ENCODE measurements at places on chromosomes 3 and 15. TPM values are rescaled to one million over a fixed set of nuclear protein-coding genes. Genes with fewer than 3 reads are reported as not detected.

DNA sequence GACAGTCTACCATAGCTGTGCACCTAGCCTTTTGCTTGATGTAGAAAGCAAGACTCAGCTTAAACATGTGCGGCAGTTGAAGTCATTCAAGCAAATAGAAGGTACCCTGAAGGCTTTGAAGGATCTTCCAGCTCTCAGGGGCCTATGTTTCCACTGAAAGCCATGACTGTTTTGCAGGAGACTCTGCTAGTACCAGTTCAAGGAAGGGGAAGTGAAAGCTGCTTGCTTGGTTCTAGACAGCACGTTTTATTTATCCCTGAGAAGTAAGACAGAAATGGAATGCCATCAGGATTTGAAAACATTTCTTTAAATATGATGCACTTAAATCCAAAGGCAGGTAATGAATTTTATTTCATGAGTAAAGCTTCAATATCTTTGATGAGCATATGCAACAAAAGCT lies 311.4 kb downstream of the PDCD6IP start:
- H3K4me3 ChIP-seq, result no peak overlapping the region
- no peaks in the 10 kb centered on the region for H3K4me1 ChIP-seq
- H3K27me3 ChIP-seq, result no peaks in the 10 kb centered on the region
- H3K27ac ChIP-seq, result no peak overlapping the region
- no peak for DNase-seq
- no peaks in the 10 kb centered on the region for H3K36me3 ChIP-seq

DNA sequence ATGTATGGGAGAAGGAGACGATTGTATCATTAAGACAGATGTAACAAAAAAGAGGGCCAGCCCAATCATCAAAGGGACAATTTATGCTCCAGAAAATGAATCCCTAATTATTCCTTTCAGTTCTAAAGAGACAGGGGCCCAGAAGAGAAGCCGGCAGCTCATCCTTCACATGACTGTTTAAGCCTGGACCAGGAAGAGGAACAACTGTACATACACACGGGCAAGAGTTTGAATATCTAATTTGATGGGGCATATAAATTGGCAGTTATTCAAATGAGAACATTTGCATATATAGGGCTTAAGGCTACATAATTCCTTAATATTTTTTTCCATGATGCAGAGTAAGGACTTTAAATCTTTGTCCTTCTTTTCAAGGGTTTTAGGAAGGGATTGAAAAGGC lies 232.3 kb downstream of the TLE3 start:
- no peak for DNase-seq
- H3K4me1 ChIP-seq, result no peaks in the 10 kb centered on the region
- H3K4me3 ChIP-seq, result no peak overlapping the region
- H3K27me3 ChIP-seq, result no peaks in the 10 kb centered on the region
- H3K27ac ChIP-seq, result no peak overlapping the region

DNA sequence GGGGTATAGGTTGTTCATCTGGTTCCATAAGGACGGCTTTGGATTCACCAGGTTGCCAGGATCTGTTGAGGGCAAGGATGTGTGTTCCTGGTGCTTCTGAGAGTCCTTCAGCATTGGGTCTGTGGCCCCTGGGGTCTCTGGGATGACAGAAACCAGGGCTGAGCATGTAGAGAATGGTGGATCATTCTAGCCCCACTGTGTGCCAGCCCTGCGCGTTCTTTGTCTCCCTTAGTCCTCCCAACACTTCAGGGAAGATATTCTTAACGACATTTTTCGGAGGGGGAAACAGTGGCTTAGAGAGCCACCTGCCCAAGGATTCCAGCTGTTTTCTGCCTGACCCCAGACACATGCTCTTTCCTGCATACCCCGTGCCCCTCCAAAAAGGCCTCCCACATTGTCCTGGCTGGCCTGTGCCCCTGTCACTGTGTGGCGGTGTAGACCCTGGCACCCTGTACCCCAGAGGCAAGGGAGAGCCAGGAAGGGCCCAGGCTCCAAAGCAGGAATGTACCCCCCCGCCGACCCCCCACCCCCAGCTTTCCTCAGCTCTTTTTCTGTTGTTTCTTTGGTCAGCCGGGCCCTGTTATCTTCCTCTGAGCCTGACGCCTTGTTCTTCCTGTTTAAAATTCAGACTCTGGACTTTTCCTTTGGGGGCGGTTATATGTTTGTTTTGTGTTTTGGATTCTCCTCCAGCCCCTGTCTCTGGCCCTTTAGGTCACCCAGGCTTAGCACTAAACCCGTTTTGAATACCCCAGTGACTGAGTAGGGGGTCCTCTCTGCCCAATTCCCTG lies 57.8 kb upstream of the SMAD6 start:
- peaks cover 22% of the 10 kb centered on the region for H3K4me1 ChIP-seq
- no peaks in the 10 kb centered on the region for H3K36me3 ChIP-seq
- H3K27ac ChIP-seq, result peak overlapping the region; percentile 73

Gene HRH1
- total RNA-seq, result 12.0 TPM

- H3K27me3 ChIP-seq, result no peaks in the 10 kb centered on the region
- H3K36me3 ChIP-seq, result peaks cover 2% of the 10 kb centered on the region
These were observed 73.8 kb upstream of the ATP13A5 start for GRCh38 chr3:193452338-193452737.

Gene ARHGEF26
- total RNA-seq, result 58.8 TPM

DNA sequence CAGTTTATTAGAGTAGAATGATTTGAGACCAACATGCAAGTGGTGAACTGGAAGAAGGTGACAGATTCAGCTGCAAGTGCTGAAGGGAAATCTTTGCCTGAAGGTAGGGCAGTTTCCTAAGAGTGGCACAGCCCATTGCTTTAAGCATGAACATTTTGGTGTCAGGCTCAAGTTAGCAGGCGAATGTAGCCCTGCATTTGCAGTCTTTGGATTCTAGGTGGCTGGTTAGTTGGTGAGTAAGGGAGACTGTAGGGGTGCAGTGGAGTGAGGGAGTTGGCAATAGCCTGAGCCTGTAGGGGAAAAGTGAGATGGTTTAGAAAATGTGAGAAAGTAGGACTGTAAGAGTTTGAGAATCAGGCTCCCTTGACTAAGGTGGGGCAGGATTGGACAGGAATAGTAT lies 29.7 kb downstream of the UBE2E2 start:
- H3K4me3 ChIP-seq, result no peak overlapping the region
- no peak for DNase-seq

Gene MNS1
- 0.58 TPM for total RNA-seq

- no peak overlapping the region for H3K27ac ChIP-seq
- no peak for DNase-seq
- no peaks in the 10 kb centered on the region for H3K36me3 ChIP-seq
- no peaks in the 10 kb centered on the region for H3K27me3 ChIP-seq
- no peak overlapping the region for H3K4me3 ChIP-seq
These were observed 172.3 kb upstream of the UBE2E1 start for GRCh38 chr3:23633261-23633960.

DNA sequence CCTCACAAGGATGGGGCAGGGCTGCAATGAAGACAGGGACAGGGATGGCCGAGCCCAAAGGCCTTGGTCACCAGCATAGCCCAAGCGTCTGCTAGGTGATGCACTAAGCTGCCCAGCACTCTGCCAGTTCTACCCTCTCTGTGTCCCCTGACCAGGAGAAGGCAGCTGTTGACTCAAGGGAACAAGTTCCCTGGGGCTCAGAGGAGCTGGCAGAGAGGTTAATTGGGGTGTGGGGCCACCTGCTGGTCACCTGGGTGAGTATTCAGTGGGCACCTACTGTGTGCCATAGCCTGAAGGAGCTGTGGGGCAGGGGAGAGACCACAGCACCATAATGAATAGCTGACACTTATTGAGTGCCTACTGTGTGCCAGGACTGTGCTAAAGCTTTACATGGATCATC lies 22.0 kb upstream of the DOCK3 start:
- no peaks in the 10 kb centered on the region for H3K27me3 ChIP-seq
- DNase-seq, result peak; percentile 75
- H3K4me3 ChIP-seq, result no peak overlapping the region
- no peaks in the 10 kb centered on the region for H3K4me1 ChIP-seq

DNA sequence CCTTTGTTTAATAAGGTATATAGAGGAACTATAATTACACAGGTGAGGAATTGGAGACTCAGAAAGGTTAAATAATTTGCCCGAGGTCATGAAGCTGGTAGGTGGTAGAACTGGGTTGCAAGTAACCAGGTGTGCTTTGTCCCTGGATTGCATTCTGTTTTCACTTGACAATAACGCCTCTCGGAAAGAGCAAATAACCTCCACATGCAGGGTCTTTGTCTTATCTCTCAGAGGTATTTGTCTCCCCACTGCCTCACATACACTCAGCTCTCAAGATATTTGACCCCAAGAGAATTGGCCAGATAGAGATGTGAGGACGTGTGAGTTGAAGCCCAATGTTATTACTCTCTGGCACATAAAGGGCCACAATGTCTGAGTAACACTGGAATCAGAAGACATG lies 320.9 kb upstream of the ONECUT1 start:
- no peaks in the 10 kb centered on the region for H3K27me3 ChIP-seq
- DNase-seq, result no peak
- H3K27ac ChIP-seq, result no peak overlapping the region
- no peaks in the 10 kb centered on the region for H3K36me3 ChIP-seq
- no peaks in the 10 kb centered on the region for H3K4me1 ChIP-seq
- H3K4me3 ChIP-seq, result no peak overlapping the region

Gene ENTPD3
- 3.7 TPM for total RNA-seq

Gene PLA2G4E
- total RNA-seq, result 1.5 TPM

DNA sequence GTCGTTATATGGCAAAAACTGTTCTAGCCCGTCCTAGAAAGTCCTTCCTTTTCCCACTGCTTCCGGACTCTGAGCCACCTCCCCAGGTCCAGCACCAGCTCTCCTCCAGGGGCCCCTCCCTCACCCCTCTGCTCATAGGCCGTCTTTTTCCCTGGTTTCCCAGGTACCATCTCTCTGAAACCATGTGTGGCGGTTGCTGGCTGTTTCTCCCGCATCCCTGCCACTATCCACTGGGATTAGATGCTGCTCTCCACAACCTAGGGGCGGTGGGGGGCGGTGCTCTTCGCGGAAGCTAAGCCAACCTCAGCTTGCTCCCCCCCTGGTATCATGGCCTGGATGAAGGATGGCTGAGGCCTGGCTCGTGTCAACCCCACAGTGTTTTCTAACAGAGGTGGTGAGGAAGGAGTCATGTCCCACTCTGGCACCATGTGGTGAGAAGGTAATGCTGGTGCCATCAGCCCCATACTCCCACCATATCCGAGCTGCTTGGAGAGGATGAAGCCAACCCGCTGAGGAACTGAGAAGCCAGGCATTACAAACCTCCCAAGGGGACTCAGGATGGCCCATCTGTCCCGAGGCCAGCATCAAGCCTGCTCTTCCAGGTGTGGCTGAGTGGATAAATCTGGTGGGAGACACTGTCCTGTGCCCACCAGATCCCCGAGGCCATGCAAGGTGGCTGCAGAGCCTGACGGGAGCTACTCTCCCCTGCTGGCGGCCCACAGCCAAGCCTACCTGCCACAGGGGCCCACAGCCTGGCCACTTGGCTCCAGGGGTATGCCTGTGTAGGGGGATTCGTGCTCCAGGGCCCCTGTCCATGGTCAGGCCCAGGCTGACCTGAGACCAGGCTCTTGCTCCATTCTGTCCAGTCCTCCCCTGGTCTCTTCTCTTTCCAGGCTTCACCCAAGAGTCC lies 27.9 kb upstream of the SLC41A3 start:
- no peaks in the 10 kb centered on the region for H3K36me3 ChIP-seq
- no peaks in the 10 kb centered on the region for H3K4me1 ChIP-seq
- no peak for DNase-seq
- H3K27ac ChIP-seq, result no peak overlapping the region
- no peak overlapping the region for H3K4me3 ChIP-seq

Gene CCPG1
- total RNA-seq, result 92.0 TPM

- H3K27me3 ChIP-seq, result no peaks in the 10 kb centered on the region
- no peaks in the 10 kb centered on the region for H3K4me1 ChIP-seq
- no peak for DNase-seq
- no peak overlapping the region for H3K4me3 ChIP-seq
- H3K27ac ChIP-seq, result no peak overlapping the region
- no peaks in the 10 kb centered on the region for H3K36me3 ChIP-seq
These were observed 69.7 kb downstream of the CHCHD6 start for GRCh38 chr3:126773783-126774182.

GRCh38 chr15:43930079-43930478 lies 103.3 kb downstream of the WDR76 start:
- H3K36me3 ChIP-seq, result no peaks in the 10 kb centered on the region
- no peak overlapping the region for H3K27ac ChIP-seq
- no peak for DNase-seq
- no peaks in the 10 kb centered on the region for H3K27me3 ChIP-seq

Gene SCG5
- total RNA-seq, result 0.96 TPM

DNA sequence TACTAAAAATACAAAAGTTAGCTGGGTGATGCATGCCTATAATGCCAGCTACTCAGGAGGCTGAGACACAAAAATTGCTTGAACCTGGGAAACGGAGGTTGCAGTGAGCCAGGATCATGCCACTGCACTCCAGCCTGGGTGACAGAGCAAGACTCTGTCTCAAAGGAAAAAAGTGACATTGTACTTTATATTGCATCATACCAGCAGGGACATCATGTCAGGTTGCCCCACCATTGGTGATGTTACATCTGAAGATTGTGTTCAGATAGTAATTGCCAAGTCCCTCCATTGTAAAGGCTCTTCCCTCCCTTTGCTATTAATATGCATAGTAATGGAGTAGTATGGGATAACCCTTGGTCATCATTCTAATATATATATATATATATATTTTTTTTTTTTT lies 44.8 kb downstream of the FOXL2 start:
- no peaks in the 10 kb centered on the region for H3K27me3 ChIP-seq
- no peak overlapping the region for H3K4me3 ChIP-seq
- no peaks in the 10 kb centered on the region for H3K36me3 ChIP-seq
- peaks cover 10% of the 10 kb centered on the region for H3K4me1 ChIP-seq
- no peak for DNase-seq

DNA sequence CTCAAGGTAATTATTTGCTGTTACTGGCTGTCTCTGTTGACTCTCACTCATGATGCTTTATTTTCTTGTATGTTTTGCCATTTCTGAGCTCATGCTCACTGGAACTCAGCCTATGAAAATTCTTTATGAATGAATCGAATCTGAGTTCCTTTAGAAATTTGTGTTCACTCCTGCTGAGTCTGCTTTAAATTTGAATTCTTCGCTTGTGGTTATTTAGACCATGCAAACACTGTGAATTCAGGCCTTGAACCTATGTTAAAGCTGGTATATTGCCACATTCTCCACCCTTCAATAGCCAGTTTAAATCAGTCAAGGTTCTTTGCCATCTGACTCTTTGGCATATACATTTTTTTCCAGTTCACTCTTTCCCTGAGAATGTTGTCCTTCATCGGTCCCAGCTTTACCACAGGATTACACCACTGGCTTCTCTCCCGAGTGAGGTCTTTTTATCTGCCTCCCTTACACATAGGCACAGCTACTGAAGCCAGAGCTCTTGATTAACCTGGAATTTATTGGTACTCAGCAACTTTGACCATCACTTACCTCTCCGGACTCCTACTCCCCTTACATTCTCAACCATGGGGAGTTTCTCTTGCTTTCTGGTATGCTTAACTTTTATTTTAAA lies 400.6 kb downstream of the VPS13C start:
- no peak overlapping the region for H3K27ac ChIP-seq
- H3K27me3 ChIP-seq, result no peaks in the 10 kb centered on the region
- no peak for DNase-seq
- no peak overlapping the region for H3K4me3 ChIP-seq

Measured in upper lobe of right lung (tissue), 1 donor.